ENCODE measurements at places on chromosomes 7 and 10. TPM values are rescaled to one million over a fixed set of nuclear protein-coding genes. Genes with fewer than 3 reads are reported as not detected.

DNA sequence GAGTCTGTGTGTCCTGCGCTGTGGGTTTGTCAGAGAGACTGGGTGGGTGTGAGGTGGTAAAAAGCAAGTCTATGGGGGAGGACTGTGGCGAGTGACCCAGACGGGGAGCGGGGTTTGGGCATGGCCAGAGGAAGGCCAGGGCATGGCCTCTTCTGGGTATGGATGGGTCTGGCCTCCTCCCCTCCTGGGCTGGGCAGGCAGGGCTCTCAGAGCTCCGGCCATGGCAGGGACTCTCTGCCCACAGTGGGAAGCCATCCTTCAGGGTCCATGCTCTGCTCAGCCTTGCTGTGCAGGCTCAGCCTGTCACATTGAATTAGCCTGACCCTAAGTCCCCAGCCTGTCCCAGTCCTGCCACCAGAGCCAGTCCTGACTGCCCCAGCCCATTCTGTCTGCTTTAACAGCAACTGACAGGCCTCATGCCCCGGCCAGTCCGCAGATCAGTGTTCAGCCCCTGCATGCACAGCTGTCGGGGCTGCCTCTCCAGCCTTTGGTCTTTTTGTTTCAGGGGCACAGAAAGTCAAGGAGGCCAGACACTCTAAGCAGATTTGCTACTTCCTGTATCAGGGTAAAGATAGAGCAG is 7.9 kb downstream of the ANTXRL start:
- H3K4me1 ChIP-seq: peaks cover 10% of the 10 kb centered on the region
- DNase-seq: no peak
- no peak overlapping the region for H3K27ac ChIP-seq
- H3K27me3 ChIP-seq: peaks cover 9% of the 10 kb centered on the region
- no peak overlapping the region for H3K4me3 ChIP-seq

DNA sequence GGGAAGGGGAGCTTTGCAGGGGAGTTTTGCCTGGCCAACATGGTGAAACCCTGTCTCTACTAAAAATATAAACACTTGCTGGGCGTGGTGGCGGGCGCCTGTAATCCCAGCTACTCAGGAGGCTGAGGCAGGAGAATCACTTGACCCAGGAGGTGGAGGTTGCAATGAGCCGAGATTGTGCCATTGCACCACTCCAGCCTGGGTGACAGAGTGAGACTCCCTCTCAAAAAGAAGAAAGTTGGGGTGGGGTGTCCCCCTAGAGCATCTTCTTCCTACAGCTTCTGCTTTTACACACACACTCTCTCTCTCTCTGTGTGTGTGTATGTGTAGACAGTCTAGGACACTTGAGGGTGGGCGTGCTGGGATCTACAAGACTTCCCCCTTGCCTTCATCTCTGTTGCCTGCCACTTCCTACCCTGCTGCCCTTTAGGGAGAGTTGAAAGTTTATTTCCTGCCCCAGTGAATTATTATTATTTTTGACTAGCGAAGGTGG is 21.7 kb downstream of the PLAU start:
- H3K27me3 ChIP-seq: peaks cover 2% of the 10 kb centered on the region
- no peak for DNase-seq
- no peak overlapping the region for H3K4me3 ChIP-seq
- no peaks in the 10 kb centered on the region for H3K36me3 ChIP-seq

- DNase-seq: no peak
- H3K4me3 ChIP-seq: no peak overlapping the region
- no peak overlapping the region for H3K27ac ChIP-seq
- H3K27me3 ChIP-seq: no peaks in the 10 kb centered on the region
- no peaks in the 10 kb centered on the region for H3K4me1 ChIP-seq
Observed at GRCh38 chr7:80614851-80615271, 23.6 kb upstream of the CD36 start.

DNA sequence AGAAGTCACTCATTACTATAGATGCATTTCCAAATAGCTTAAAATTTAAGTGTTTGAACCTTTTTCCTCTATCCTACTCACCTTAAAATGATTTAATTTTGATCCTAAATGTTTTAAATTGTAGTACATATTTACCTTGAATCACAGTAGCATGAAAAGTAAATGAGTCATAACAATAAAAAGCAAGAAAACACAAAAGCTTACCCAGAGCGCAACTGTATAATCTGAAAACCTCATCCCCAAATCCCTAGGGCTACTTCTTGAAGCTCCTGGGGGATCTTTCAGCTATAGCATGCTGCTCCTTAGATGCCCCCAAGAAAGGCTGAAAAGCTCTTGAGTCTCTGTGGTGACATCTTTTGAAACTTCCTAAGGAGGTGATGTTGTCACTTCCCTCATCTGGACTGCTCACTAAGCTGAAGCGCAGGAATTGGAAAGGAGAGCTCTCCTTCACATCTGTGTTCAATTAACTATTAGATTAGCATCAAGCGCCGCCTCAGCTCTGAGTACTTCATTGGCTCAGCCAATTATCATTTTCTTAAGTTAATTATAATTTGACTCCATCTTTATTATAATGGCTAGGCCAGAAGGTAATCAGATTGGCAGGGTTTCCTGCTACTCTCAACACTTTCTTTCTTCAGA is 60.2 kb downstream of the SEMA3E start:
- H3K36me3 ChIP-seq: no peaks in the 10 kb centered on the region
- no peaks in the 10 kb centered on the region for H3K27me3 ChIP-seq
- no peak overlapping the region for H3K4me3 ChIP-seq
- no peak for DNase-seq
- no peak overlapping the region for H3K27ac ChIP-seq

GRCh38 chr7:26850193-26850651 is 14.2 kb downstream of the SKAP2 start:
- H3K36me3 ChIP-seq: no peaks in the 10 kb centered on the region

DNA sequence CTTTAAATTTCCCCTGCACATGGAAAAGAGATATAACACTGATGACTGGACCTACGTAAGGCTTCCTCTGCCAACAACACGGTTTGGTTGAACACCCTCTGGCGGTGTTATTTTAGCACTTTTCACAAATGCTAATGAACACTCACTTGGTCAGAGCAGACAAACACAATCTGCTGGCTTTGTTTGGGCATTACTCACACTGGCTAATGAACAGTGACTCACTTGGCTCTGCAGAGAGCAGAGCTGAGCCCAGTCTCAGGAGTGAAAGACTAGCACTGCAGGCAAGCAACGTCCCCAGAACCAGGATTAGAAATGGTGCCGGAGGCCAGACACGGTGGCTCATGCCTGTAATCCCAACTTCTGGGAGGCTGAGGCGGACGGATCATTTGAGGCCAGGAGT is 430.8 kb downstream of the PLXNA4 start:
- DNase-seq: no peak
- H3K27ac ChIP-seq: peak overlapping the region; percentile 49
- H3K36me3 ChIP-seq: peaks cover 5% of the 10 kb centered on the region
- peaks cover 17% of the 10 kb centered on the region for H3K4me1 ChIP-seq
- H3K4me3 ChIP-seq: no peak overlapping the region

DNA sequence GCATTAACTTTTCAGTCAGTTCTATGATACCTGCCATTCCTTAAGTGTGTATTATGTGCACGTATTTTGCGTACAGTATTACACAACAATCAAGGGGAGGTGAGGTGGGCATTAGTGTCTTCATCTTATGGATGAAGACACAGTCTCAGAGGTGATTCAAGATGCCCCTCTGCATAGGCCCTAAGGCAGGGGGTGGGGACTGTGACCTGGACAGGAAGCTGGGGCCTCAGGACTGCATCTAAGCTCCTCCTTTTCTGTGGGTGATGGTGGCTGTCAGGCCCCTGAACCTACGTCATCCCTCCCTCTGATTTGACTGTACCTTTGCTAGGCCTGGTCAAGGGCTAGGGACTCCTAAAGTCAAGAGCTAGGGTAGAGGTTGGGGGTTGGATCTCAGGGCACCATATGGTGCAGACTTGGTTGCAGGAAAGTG is 38.9 kb downstream of the HK1 start:
- DNase-seq: no peak
- H3K36me3 ChIP-seq: peaks cover 4% of the 10 kb centered on the region
- no peak overlapping the region for H3K27ac ChIP-seq
- peaks cover 28% of the 10 kb centered on the region for H3K4me1 ChIP-seq
- peaks cover 13% of the 10 kb centered on the region for H3K27me3 ChIP-seq
- H3K4me3 ChIP-seq: no peak overlapping the region

DNA sequence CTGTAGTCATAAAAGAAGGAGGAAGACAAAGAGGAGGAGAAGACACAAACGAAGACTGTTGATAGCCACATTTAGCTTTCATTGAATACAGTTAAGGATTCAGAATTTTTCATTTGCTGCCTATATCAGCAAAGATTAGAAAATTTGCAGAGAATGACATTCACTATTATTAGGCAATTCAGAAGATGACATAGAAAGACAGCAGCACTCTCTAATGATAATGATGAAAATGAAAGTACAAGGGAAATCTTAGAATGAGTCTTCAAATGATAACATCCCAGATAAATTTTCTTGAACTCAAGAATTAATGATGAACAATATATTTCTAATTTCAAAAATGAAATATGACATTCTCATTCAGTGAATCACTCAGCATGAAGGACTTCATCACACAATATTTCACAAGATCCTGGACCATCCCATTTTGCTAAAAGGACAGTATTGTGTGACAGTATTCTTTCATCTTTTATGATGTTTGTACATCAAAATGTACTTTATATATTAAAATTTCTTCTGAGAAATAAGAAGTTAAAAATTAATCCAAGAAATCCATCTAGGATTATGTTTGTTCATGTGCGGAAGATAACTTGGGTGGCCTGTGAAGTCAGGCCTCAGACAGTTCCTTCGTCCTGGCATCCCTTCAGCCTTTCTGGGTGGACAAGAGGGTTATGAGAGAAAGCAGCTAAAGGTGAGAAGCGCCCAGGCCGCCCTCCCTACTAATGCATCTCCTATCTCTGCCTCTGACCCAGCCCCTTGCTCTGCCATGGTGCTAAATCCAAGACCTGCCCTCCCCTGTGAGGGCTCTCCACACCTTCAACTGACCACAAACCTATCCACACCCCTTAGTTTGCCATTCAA is 47.4 kb upstream of the CAMK2B start:
- no peak for DNase-seq
- H3K4me3 ChIP-seq: no peak overlapping the region
- H3K27ac ChIP-seq: no peak overlapping the region
- H3K27me3 ChIP-seq: peaks cover 4% of the 10 kb centered on the region
- H3K36me3 ChIP-seq: peaks cover 24% of the 10 kb centered on the region

DNA sequence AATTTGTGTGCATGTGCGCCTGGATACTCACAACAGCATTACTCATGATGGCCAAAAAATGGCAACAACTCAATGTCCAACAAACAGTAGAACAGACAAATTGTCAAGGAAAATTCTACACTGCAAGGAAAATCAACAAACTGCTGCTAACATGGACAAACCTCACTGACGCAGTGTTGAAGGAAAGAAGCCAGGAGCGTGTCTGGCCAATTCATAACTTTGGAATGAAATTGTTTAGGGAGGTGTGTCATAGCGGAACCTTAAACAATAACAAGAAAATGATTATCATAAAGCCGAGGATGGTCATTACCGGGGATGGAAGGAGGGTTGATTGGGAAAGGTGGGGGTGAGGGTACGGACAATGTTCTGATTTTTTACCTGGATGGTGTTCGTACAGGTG is 29.1 kb downstream of the ALOX5 start:
- no peaks in the 10 kb centered on the region for H3K36me3 ChIP-seq
- no peak for DNase-seq
- H3K27ac ChIP-seq: no peak overlapping the region
- H3K4me3 ChIP-seq: no peak overlapping the region

GRCh38 chr10:87658858-87659555 is 671 bp upstream of the PAPSS2 start:
- DNase-seq: no peak
- no peaks in the 10 kb centered on the region for H3K36me3 ChIP-seq
- H3K27ac ChIP-seq: no peak overlapping the region
- H3K4me1 ChIP-seq: peaks cover 11% of the 10 kb centered on the region

- no peak overlapping the region for H3K27ac ChIP-seq
- peaks cover 4% of the 10 kb centered on the region for H3K4me1 ChIP-seq
- DNase-seq: no peak
- H3K36me3 ChIP-seq: peaks cover 4% of the 10 kb centered on the region
- H3K27me3 ChIP-seq: peaks cover 4% of the 10 kb centered on the region
- H3K4me3 ChIP-seq: peak overlapping the region; percentile 40
Observed at GRCh38 chr10:131085091-131085860, 226.2 kb downstream of the TCERG1L start.

- no peak overlapping the region for H3K27ac ChIP-seq
- peaks cover 2% of the 10 kb centered on the region for H3K27me3 ChIP-seq
- no peaks in the 10 kb centered on the region for H3K4me1 ChIP-seq
- H3K36me3 ChIP-seq: no peaks in the 10 kb centered on the region
Observed at GRCh38 chr7:94216944-94217461, 177.7 kb upstream of the COL1A2 start.

- H3K27ac ChIP-seq: no peak overlapping the region
- peaks cover 2% of the 10 kb centered on the region for H3K27me3 ChIP-seq
- H3K4me1 ChIP-seq: no peaks in the 10 kb centered on the region
Observed at GRCh38 chr10:60175441-60175971, 214.2 kb downstream of the ANK3 start.

- DNase-seq: no peak
- H3K36me3 ChIP-seq: peaks cover 6% of the 10 kb centered on the region
- H3K27ac ChIP-seq: no peak overlapping the region
- H3K27me3 ChIP-seq: peaks cover 34% of the 10 kb centered on the region
- peak overlapping the region; percentile 25 for H3K4me3 ChIP-seq
- H3K4me1 ChIP-seq: peaks cover 9% of the 10 kb centered on the region
Observed at GRCh38 chr7:128360359-128360678, 1.2 kb downstream of the PRRT4 start.

- peaks cover 2% of the 10 kb centered on the region for H3K27me3 ChIP-seq
- peak overlapping the region; percentile 7 for H3K4me3 ChIP-seq
- peak; percentile 73 for DNase-seq
Observed at GRCh38 chr7:5692112-5692844, 89.2 kb downstream of the RNF216 start.

- no peaks in the 10 kb centered on the region for H3K4me1 ChIP-seq
- peak overlapping the region; percentile 65 for H3K27ac ChIP-seq
- peak; percentile 82 for DNase-seq
- H3K36me3 ChIP-seq: no peaks in the 10 kb centered on the region
- H3K4me3 ChIP-seq: peak overlapping the region; percentile 87
- H3K27me3 ChIP-seq: peaks cover 9% of the 10 kb centered on the region
Observed at GRCh38 chr7:149414745-149415390, 46.0 kb downstream of the ZNF777 start.

- no peak for DNase-seq
- H3K27me3 ChIP-seq: peaks cover 2% of the 10 kb centered on the region
- peaks cover 1% of the 10 kb centered on the region for H3K4me1 ChIP-seq
- no peak overlapping the region for H3K4me3 ChIP-seq
- H3K27ac ChIP-seq: no peak overlapping the region
Observed at GRCh38 chr10:94088926-94089381, 95.2 kb downstream of the PLCE1 start.

- peaks cover 10% of the 10 kb centered on the region for H3K36me3 ChIP-seq
- H3K27ac ChIP-seq: peak overlapping the region; percentile 67
- H3K27me3 ChIP-seq: peaks cover 11% of the 10 kb centered on the region
- H3K4me3 ChIP-seq: peak overlapping the region; percentile 59
Observed at GRCh38 chr7:76231583-76231982, 29.9 kb downstream of the SRRM3 start.

Gene TMEM120A
- total RNA-seq: 26.4 TPM

Gene AGR3
- not detected for total RNA-seq

Gene OPN4
- not detected for total RNA-seq

Gene SPDYE9
- total RNA-seq: 0.25 TPM

Gene STARD3NL
- 158 TPM for total RNA-seq

Gene ARMC3
- total RNA-seq: not detected

Gene MACROH2A2
- total RNA-seq: 58.3 TPM

Measured in glutamatergic neuron (in vitro differentiated cells).